ENCODE measurements at places on chromosomes 4 and X. TPM values are rescaled to one million over a fixed set of nuclear protein-coding genes. Genes with fewer than 3 reads are reported as not detected.

PGAM4 gene
- not detected for total RNA-seq

ZNF732 gene
- total RNA-seq = 2.3 TPM

DUSP21 gene
- 5.1 TPM for total RNA-seq

ZNF518B gene
- total RNA-seq = 60.4 TPM

DNA sequence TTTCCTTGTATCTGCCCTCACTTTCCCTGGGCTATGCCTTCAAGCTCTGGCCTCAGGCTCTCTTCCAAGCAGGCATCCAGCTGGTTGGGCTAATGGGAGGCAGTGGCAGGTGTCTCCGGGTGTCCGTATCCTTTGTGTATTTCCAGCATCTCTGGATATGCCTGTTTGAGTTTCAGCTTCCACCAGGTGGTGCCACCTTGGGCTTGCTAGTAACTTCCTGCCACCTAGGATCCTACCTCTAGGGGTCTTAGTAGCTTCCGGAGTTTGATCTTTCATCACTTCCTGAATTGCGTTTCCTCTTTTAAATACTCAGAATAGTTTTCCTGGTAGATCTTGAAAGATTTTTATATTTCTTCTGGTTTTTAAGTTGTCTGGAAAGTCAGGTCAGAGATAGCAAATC is 23.2 kb upstream of the ANOS1 start:
- H3K4me3 ChIP-seq = no peak overlapping the region
- H3K27me3 ChIP-seq = no peaks in the 10 kb centered on the region
- no peak for DNase-seq
- no peaks in the 10 kb centered on the region for H3K4me1 ChIP-seq
- no peak overlapping the region for H3K27ac ChIP-seq
- H3K36me3 ChIP-seq = no peaks in the 10 kb centered on the region

GRCh38 chrX:133869270-133869669 is 116.1 kb downstream of the GPC3 start:
- DNase-seq = no peak
- no peak overlapping the region for H3K4me3 ChIP-seq
- no peak overlapping the region for H3K27ac ChIP-seq
- H3K4me1 ChIP-seq = no peaks in the 10 kb centered on the region
- H3K36me3 ChIP-seq = no peaks in the 10 kb centered on the region

DNA sequence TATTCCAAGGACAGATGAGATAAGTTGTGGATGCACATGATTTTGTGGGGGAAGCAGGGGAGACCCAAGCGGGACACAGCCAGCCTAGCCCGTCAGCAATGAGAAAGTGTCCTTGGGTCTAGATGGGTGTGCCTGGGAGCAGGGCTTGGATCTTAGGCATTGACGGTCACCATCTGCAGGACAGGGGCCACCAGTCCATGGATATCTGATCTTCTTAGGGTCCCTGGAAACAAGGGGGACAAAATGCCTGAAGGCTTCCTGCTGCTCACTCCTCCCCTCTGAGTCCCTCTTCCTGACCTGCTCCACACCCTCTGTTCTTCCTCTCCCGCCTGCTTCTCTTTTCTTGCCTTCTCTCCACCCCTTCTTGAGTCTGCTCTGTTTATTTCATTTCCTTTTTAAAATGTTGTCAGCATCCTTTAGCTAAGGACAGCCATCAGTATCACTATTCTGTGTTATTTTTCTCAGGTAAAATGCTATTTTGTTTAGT is 298.4 kb downstream of the RAPGEF2 start:
- H3K4me1 ChIP-seq = no peaks in the 10 kb centered on the region
- H3K27me3 ChIP-seq = no peaks in the 10 kb centered on the region
- H3K36me3 ChIP-seq = no peaks in the 10 kb centered on the region
- no peak for DNase-seq
- no peak overlapping the region for H3K4me3 ChIP-seq
- H3K27ac ChIP-seq = no peak overlapping the region

- no peak overlapping the region for H3K4me3 ChIP-seq
- H3K4me1 ChIP-seq = no peaks in the 10 kb centered on the region
- H3K27ac ChIP-seq = no peak overlapping the region
- no peaks in the 10 kb centered on the region for H3K36me3 ChIP-seq
Measured at GRCh38 chrX:46643636-46644035, 70.1 kb downstream of the CHST7 start.

DNA sequence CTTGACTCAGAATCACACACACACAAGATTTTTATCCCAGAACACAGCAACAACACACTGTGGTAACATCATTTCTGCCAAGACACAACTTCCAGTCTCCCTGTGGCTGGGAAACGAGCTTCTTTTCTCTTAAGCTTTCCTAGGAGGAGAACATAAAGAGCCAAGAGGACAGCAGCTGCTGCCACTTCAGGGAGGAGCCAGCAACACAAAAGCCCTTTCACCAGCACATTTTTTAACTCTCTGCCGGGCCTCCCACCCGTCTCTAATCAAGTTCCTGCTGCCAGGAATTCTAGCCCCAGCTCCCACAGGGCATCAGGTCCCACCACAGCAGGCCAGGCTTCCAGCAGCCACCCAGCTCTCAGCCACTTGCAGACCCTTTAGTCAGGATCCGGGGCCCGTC is 22.4 kb downstream of the FAT1 start:
- peak; percentile 27 for DNase-seq
- H3K27me3 ChIP-seq = no peaks in the 10 kb centered on the region
- H3K27ac ChIP-seq = peak overlapping the region; percentile 34
- H3K4me1 ChIP-seq = peaks cover 15% of the 10 kb centered on the region
- H3K36me3 ChIP-seq = no peaks in the 10 kb centered on the region
- no peak overlapping the region for H3K4me3 ChIP-seq

GRCh38 chrX:47568656-47569295 is 7.8 kb downstream of the ARAF start:
- H3K4me3 ChIP-seq = no peak overlapping the region
- no peaks in the 10 kb centered on the region for H3K27me3 ChIP-seq
- no peaks in the 10 kb centered on the region for H3K4me1 ChIP-seq
- H3K27ac ChIP-seq = no peak overlapping the region
- no peaks in the 10 kb centered on the region for H3K36me3 ChIP-seq
- no peak for DNase-seq

DNA sequence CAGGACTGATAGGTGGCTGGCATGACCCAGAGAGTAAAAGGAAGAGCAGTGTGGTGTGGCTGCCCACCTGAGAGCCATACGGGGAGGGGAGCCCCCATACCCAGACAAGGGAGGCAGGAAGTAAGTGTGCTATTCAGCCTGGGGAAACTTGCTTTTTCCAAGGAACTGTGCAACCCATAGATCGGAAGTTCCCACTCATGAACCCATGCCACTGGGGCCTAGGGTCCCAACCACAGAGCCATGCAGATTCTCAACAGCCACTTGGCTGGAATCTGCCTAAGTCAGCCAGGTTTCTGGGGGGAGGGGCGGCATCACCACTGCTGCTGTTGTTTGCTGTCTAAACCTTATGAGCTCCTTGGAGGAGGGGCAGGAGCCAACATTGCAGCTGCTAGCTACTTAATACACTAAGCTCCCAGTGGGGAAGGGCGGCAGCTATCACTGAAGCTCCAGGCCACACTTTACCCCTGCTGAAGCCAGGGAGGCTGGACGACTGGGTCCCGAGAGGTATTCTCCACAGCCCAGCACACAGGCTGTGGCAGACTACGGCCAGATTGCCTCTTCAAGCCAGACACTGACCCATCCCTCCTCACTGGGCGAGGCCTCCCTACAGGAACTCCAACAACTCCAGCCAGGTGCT is 410.4 kb downstream of the INPP4B start:
- no peak overlapping the region for H3K4me3 ChIP-seq
- H3K27ac ChIP-seq = no peak overlapping the region
- no peaks in the 10 kb centered on the region for H3K4me1 ChIP-seq
- H3K27me3 ChIP-seq = no peaks in the 10 kb centered on the region
- no peaks in the 10 kb centered on the region for H3K36me3 ChIP-seq

DNA sequence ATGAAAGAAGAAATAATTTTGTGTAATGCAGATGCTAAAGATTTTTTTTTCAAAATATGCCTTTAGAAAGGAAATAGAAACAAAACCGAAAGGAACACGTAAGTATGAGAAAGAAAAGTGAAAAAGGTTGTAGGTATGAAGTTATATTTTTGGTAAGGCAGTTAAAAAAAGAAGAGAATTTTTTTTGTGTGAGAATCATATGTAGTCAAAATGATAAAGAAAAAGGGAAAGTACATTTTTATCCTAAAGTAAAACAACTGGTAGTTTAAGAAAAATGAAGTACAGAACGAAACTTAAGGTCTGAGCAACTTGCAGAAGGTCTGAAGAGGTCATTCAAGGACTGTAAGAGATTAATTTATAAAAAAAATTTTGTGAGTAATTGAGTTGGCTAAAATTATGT is 164.0 kb upstream of the TRAM1L1 start:
- no peak overlapping the region for H3K27ac ChIP-seq
- H3K27me3 ChIP-seq = no peaks in the 10 kb centered on the region
- no peak for DNase-seq

DNA sequence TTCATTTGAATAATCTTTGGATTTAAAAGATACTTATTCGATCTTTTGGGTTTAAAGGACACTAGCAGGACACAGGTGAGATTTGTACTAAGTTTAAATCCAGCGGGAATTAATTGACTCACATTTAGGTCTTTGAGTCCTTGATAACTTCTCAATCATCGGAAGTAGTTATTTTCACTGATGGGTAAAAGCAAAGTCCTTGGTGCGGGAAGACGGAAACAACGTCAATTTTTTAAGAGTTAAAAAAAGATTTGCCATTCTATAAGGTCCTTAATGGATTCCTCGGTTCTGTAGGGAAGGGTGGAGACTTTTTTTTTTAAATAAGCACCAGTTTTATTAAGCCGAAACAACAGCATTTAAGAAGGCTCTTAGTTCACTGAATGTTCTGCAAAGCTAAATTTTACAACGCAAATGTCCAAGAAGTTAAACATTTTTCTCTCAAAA is 2.9 kb downstream of the TMSB4X start:
- no peaks in the 10 kb centered on the region for H3K4me1 ChIP-seq
- H3K27ac ChIP-seq = peak overlapping the region; percentile 18
- no peak for DNase-seq

DNA sequence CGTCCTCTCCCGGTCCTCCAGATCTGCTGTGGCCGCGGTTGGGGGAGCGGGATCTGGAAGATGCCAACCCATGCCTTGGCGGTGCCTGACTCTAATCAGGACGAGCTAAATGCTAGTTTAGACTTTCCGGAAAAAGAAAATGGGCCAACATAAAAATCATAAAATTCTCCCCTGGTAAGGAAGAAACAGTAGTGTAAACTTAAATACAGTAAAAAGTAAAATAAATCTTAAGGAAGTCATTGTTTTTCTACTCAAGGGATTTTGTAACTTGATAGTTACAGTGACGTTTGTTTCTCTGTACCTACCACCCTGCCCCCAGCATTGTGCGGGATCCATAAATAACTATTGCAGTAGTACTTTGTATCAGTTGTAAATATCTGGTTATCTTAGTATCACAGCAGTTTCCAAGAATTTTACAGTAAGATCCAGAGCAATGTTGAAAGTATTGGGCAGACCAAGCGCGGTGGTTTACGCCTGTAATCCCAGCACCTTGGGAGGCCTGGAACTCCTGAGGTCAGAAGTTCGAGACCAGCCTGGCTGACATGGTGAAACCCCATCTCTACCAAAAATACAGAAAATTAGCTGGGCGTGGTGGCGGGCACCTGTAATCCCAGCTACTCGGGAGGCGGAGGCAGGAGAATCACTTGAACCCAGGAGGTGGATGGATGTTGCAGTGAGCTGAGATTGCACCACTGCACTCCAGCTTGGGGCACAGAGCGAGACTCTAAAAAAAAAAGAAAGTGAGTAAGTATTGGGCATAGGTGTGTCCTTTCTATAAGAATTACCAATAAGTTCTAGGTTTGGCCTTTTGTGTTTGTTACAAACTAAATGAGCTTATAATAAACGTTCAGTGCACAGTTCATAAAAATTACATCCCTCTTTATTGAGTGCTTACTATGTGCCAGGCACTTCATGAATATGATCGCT is 1.0 kb upstream of the PLA2G12A start:
- no peaks in the 10 kb centered on the region for H3K27me3 ChIP-seq
- DNase-seq = no peak
- no peaks in the 10 kb centered on the region for H3K36me3 ChIP-seq

DNA sequence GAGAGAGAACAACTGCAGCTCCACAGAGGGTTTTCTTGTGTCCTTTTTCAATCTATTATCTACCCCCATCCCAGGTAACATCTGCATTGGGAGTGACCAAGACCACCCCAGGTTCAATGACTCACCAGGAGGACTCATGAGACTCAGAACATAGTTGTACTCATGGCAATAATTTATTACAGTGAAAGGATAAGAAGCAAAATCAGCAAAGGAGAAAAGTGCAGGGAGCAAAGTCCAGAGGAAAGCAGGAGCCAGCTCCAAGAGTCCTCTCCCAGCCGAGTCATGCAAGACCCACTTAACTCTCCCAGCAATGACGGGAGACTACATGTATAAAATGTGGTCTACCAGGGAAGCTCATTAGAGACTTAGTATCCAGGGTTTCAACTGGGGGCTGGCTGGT is 129.5 kb upstream of the RBPJ start:
- no peaks in the 10 kb centered on the region for H3K36me3 ChIP-seq
- H3K27ac ChIP-seq = no peak overlapping the region
- H3K27me3 ChIP-seq = no peaks in the 10 kb centered on the region

DNA sequence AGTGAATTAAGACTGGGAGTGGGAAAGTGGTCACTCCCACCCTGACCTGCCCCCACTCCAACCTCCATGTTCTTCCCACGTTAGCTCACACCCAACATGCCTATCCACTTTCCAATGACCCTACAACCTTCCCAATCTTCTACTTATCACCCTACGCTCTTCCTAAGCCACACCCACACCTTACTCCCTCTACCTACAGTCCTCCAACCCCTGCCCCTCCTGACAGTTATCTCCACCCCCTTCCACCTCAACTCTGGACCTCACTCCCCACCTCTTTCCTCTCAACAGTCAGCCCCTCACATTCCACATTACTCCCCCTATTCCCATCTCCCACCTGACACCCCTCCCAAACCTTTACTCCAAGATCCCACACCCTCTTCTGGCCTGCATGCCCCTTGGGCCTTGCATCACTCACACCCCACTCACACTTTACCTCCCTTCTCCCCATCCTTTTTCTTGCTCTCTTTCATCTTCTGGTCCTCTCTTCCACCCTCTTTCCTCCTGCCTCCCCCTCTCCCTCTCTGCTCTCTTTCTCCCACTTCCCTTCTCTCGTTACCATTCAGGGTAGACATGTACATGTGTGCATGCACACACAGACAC is 6.9 kb downstream of the NALF2 start:
- H3K27me3 ChIP-seq = no peaks in the 10 kb centered on the region
- H3K4me1 ChIP-seq = no peaks in the 10 kb centered on the region
- DNase-seq = no peak
- H3K27ac ChIP-seq = no peak overlapping the region

DNA sequence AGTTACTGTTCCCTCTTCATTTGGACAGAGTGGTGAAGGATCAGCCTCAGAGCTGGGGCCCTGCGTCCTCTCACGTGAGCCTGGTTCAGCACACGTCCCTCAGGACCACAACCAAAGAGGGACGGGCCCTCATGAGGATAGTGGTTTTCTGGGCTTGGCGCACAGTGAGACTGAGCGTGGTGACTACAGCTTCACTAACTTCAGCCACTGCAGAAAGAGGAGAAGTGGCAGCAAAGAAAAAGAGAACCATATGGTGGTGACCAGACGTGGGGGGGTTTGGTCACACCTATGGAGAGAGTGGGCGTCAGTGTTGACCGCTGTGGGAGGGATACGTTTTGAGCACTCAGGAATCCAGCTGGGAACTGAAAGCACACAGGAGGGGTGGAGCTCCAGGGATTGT is 21.8 kb upstream of the TNIP3 start:
- no peaks in the 10 kb centered on the region for H3K27me3 ChIP-seq
- DNase-seq = no peak
- H3K4me1 ChIP-seq = no peaks in the 10 kb centered on the region
- H3K4me3 ChIP-seq = no peak overlapping the region

GRCh38 chr4:123676071-123676889 is 279.7 kb downstream of the SPRY1 start:
- no peaks in the 10 kb centered on the region for H3K4me1 ChIP-seq
- no peaks in the 10 kb centered on the region for H3K36me3 ChIP-seq
- H3K27me3 ChIP-seq = no peaks in the 10 kb centered on the region
- no peak overlapping the region for H3K27ac ChIP-seq

All from prostate gland (tissue), 2 donors.